ENCODE measurements at places on chromosomes 11 and 22. TPM values are rescaled to one million over a fixed set of nuclear protein-coding genes. Genes with fewer than 3 reads are reported as not detected.

Gene MMP12
- total RNA-seq, result not detected

Gene CDC42EP1
- 59.3 TPM for total RNA-seq

Gene NLRP10
- total RNA-seq, result not detected

Gene SLC36A4
- total RNA-seq, result 20.6 TPM

Gene H19
- 1,696 TPM for total RNA-seq

Gene BACE1-AS
- 9.7 TPM for total RNA-seq

Gene OR4S2
- not detected for total RNA-seq

Gene CCDC87
- 0.24 TPM for total RNA-seq

Gene CEP126
- total RNA-seq, result 9.5 TPM

Gene SERPING1
- 774 TPM for total RNA-seq

Gene SCN2B
- total RNA-seq, result 0.14 TPM

Gene CRKL
- total RNA-seq, result 37.5 TPM

Gene MOV10L1
- 0.56 TPM for total RNA-seq

Gene ABCC8
- 11.4 TPM for total RNA-seq

Gene ADAMTS15
- total RNA-seq, result 20.7 TPM

Gene GAL3ST1
- total RNA-seq, result 2.5 TPM

Gene TBX1
- 8.1 TPM for total RNA-seq

Gene TMPRSS5
- 0.51 TPM for total RNA-seq

Gene EFCAB6
- 1.7 TPM for total RNA-seq

Gene SAA4
- 0.38 TPM for total RNA-seq

Gene SLC22A9
- total RNA-seq, result not detected

Gene PTPRJ
- total RNA-seq, result 19.7 TPM

Gene OR56A1
- total RNA-seq, result not detected

Gene IMMP1L
- total RNA-seq, result 12.9 TPM

Gene PGGHG
- 20.7 TPM for total RNA-seq

Gene KCNE3
- 2.6 TPM for total RNA-seq

Gene OR4A16
- not detected for total RNA-seq

Gene PIH1D2
- 0.86 TPM for total RNA-seq

Gene OR5B21
- not detected for total RNA-seq

Gene MRPL21
- 44.9 TPM for total RNA-seq

Gene ART5
- total RNA-seq, result not detected

Gene OLFML1
- total RNA-seq, result 35.0 TPM

Gene CASP1
- total RNA-seq, result 14.9 TPM

Gene PRRG4
- 0.83 TPM for total RNA-seq

Gene ZNF214
- total RNA-seq, result 1.0 TPM

Gene MMP8
- total RNA-seq, result 0.67 TPM

Measured in posterior vena cava (tissue), 2 donors.